ENCODE measurements at places on chromosomes 3 and 15. TPM values are rescaled to one million over a fixed set of nuclear protein-coding genes. Genes with fewer than 3 reads are reported as not detected.

The TRPM1 gene
- not detected for total RNA-seq

The TMF1 gene
- 43.4 TPM for total RNA-seq

The RBPMS2 gene
- 6.3 TPM for total RNA-seq

The SERPINI2 gene
- not detected for total RNA-seq

The GALNT15 gene
- 47.0 TPM for total RNA-seq

DNA sequence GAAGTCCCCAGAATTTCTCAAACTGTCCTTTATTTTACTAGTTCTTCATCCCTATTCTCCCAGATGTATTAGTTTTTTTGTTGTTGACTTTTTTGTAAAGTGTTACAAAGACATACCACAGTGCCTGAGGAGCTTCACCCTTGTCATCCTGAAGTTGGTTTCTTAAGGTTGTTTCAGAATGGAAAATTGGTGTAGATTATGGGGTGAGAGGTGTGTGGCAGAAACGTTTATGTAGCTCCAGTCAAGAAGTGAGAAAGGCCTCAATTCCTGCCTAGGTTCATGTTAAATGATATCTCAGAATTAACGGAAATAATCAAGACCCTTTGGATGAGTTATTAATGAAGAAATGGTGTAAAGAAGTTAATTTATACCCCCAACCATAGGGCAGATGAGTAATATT lies 6.8 kb downstream of the EDEM1 start:
- no peak for DNase-seq

DNA sequence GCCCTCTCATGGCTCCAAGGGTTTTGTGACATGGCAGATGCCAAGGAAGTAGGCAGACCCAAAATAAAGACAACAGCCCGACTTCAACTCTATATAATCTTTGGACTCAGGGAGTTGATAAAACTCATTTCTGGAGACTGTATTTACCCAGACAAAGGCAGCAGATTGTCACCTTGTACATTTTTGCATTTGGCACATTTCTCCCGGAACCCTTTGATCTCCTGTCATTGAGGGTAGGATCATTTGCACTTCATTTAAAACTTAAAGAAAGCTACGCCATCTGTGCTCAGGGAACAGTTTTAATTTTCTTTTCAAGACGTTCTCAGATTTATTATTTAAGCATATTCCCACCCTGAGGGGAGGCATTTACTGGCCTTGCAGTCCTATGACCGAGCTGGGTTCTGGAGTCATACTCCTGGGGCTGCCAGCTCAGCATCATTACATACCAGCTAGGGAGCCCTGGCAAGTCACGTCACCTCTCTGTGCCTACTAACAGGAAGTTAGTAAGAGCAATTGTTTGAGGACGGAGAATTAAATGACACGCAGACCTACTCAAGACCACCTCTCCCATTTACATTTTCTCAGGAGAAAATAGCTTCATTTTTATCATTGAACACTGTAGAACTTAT lies 5.9 kb downstream of the CDCP1 start:
- DNase-seq, result no peak

- DNase-seq, result no peak
Measured at GRCh38 chr3:16060945-16061344, 113.5 kb upstream of the GALNT15 start.

DNA sequence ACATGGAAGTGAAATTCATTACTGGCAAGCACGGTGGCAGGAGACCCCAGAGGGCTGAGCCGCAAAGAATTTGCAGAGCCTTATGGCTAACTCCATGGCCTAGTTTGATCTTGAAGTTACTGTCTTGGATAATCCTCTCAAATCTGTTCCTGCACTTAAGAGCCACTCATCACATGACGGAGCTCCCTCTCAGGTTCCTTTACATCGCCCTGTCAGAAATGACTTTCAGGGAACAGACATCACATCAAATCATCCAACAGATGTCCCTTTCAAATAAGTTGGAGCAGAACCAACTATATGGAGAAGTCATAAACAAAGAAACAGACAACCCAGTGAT lies 328.8 kb upstream of the THBS1 start:
- DNase-seq, result no peak

GRCh38 chr3:112794622-112795172 lies 52.0 kb downstream of the CD200R1L start:
- DNase-seq, result no peak

DNA sequence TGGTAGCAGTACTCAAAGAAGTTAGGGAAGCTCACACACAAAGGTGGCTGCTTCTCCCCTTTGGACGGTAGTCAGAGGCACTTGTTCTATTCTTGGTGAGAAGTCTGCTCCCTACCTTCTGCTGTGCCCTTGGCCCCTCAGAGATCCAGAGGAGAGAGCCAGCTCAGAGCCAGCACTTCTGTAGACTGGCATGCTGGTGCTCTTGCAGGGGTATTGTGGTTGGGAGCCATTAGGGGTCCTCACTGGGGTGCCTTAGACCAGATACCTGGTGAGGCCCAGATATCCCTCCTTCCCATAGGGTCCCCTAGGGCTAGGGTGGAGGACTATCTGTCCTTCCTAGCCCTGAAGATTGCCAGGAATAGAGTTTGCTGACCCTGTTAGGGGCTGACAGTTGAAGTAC lies 140.6 kb downstream of the EEFSEC start:
- no peak for DNase-seq

GRCh38 chr3:123693584-123694190 lies 108.8 kb upstream of the HACD2 start:
- DNase-seq, result no peak

All from mucosa of descending colon (tissue), 3 donors.